ENCODE measurements at places on chromosomes 11 and 22.

- no peak for DNase-seq
Measured at GRCh38 chr11:56457076-56457475, 16.1 kb downstream of the OR5M3 start.

DNA sequence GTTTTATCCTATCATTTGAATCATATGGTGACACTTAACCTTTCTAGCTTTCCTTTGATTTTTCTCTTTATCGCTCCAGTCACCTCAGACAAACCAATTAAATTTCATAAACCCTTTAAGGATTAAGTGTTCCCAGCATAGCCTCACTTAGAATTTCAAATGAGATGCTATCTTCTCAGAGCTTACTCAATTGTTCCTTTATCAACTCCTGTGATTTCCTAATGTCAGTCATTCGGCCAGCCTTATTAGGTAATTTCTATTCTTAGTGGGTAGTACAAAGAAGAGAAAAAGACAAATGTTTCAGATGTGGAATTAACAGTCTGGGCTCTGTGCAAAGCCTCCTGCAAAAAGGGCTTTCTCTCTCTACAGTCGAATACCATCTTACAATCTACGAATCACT is 77.1 kb upstream of the CCDC90B start:
- DNase-seq: no peak

- DNase-seq: no peak
Measured at GRCh38 chr22:39416319-39416718, 16.7 kb downstream of the TAB1 start.

DNA sequence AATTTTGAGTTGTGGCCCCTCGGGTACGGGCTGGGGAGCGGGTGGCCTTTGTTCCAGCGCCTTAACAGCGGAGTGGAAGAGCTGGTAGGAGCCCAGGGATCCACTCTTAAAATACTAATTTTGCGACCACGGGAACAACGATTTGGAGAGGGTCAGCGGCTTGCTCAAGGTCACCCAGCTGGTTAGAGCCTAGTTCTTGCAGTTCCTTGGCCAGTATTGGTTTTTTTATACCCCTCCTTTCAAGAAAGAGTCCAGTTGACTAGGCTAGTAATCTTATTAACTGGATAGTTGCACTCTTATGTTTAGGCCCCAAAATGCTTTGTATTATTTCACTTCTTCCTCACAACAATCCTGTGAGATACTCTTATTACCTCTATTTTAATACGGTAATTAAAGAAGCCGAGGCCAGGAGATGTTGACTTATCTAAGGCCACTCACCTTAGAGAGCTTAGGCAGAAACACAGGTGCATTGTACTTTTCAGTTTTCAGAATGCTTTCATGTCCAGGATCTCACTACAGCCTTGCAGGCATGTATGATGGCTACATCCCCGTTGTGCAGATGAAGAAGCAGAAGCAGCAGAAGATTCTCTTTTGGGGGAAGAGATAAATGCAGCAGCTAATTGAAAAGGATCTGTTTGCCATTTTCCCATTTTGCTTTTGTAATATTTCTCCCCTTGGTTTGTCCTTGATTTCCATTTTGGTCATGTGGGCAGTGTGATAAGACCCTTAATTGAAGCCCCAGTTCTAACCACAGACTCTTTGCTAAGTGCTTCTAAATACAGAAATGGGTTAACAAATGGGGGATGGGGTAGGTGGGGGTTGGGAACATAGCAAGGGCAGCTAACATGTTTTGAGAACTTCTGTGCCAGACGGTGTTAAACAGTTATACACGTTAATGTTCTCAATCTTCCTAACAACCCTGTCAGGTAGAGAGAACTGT is 1.4 kb downstream of the SREBF2 start:
- no peak for DNase-seq

Measured in dermis microvascular lymphatic vessel endothelial cell (primary cell).